ENCODE measurements at places on chromosomes 1 and 21.
A peak's percentile ranks its signal among the peaks of the same experiment; 100 is the strongest.

GRCh38 chr1:208047476-208047934 lies 136.6 kb upstream of the CD34 start:
- DNase-seq, result peak; percentile 34

GRCh38 chr1:229620876-229621275 lies 5.0 kb downstream of the TAF5L start:
- no peak for DNase-seq

- no peak for DNase-seq
Measured at GRCh38 chr21:30714456-30714855, 4.1 kb downstream of the KRTAP21-3 start.

GRCh38 chr21:18275781-18276180 lies 31.1 kb downstream of the CHODL start:
- DNase-seq, result no peak

- DNase-seq, result no peak
Measured at GRCh38 chr1:75126611-75127101, 7.5 kb upstream of the LHX8 start.

- DNase-seq, result no peak
Measured at GRCh38 chr1:67952071-67952470, 98.4 kb downstream of the DIRAS3 start.

DNA sequence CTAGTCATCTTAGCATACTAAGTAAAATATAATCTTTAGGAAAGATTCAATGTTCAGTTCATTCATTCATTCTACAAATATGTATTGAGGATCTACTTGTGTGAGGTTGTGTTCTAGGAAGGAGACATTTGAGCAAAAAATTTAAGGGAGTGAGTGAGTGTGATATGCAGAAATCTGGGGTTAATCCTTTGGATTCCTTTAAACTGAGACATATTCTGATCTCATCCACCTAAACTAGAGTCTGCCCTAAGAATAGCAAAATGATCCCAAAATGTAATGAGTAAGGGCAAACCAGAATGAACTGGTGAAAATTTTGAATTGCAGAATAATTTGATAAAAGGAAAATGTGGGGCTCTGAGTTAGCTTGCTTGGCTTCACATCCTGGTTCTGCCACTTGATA lies 8.6 kb downstream of the UBE2U start:
- DNase-seq, result no peak

DNA sequence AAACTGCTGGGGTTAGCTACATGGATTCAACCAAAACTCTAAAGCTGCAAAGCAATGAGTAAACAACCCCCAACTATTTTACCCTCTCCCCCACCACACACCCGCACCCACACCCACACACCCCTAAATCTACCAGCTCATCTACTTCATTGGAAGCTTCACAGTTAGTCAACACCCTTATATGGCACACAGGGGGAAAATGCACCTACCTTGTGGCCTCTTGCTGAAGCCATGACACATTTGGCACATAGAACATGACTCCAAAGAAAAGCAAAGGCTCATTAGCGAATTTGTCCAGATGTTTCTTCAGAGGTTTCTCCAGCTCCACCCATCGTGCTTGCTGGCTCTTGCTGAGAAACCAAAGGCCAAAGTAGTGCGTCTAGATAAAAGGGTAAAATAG lies 99.8 kb downstream of the PTPN14 start:
- no peak for DNase-seq

- DNase-seq, result no peak
Measured at GRCh38 chr1:13512472-13512871, 1.3 kb downstream of the LRRC38 start.

- no peak for DNase-seq
Measured at GRCh38 chr1:211305044-211305443, 21.6 kb upstream of the TRAF5 start.

DNA sequence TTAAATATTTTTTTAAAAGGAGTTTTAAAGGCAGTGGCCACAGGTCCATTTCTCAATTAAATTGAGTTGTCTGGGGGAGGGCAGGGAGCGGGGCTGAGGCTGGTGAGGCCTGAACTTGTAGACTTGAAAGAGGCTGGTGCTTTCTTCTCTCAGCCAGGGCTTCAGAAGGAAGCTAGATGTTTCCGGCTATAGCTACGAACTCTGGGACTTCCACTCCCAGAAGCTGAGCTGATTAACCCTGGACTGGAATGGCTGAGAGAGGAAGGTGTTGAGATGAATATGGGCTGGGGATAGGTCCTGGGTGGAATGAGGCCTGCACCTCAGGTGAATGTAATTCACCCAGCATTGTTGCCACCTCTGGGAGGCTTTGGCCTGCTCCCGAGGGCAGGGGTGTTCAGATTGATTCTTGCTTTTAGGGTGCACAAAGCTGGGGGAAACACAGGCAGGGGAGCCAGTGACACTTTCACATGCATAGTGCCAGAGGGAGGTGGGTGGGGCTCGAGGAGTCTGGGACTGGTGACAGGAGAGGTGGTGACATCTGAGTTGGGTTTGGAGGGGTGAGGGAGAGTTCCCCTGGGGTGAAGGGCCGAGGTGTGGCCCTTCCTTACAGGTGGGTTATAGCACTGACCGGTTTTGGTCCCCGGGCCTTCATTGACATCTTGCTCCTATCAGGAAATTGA lies 18.2 kb downstream of the LDLRAP1 start:
- DNase-seq, result no peak

DNA sequence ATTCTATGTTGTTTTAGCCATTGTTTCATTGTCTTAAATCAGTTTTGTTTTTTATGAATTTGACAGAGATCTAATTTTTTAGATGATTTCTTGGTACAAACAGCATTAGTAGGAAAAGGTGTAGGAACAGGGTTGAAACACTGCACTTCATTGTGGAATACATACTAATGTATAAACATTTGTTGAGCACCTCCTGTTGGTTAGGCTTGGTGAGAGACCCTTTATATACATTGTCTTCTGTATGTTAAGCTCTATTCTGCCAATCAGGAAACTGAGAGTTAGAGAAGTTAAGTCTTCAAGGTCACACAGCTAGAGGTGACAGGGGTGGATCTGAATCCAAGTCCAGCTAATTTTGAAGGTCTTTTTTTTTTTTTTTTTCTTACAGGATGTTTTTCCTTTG lies 192.7 kb downstream of the VPS13D start:
- no peak for DNase-seq

- DNase-seq, result no peak
Measured at GRCh38 chr1:27509127-27510080, 19.4 kb upstream of the WASF2 start.

DNA sequence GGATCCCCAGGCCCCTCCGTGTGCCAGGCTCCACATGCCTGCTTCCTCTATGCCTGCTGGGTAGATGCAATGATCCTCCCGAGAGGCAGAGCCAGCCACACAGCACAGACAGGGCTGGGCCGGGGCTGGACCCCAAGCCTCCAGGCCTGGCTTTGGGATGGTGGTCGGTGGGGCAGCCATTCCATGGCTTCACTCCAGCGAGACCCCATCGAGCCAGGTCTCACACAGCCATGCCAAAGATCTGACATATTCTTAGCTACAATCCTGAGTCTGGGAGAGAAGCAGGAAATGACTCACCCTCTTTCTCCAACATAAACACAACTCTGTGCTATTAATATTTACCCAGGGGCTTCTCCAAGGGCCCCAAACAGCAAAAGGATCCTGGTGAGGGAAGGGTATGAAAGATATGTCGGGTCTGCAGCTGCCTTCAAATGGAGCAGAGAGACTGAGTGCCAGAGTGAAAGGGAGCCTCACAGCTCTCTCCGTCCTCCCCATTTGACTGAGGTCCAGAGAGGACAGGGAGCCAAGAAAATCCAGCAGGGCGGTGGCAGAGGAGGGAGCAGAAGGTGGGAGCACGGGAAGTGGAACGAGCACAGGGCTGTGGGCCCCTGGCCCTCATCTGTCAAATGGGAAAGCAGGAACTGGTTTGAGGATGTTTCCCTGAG lies 639.5 kb downstream of the MATN1 start:
- DNase-seq, result peak; percentile 3

DNA sequence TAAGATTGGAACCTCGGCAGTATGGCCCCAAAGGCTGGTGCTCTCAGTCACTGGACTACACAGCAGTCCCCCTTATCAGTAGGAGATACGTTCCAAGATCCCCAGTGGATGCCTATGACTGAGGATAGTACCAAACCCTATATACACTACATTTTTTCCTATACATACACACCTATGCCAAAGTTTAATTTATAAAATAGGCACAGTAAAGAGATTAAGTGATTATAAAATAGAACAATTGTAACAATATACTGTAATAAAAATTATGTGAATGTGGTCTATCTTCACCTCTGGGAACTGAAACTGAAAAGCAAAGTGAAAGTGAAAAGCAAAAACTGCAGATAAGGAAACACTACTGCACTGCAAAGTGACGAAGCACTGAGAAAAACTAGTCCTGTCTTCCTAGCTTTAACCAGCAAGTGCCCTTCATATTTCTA lies 96.8 kb downstream of the INTS7 start:
- no peak for DNase-seq

- no peak for DNase-seq
Measured at GRCh38 chr1:107196973-107197562, 56.2 kb downstream of the NTNG1 start.

GRCh38 chr1:56644919-56645676 lies at the start of gene PRKAA2:
TSS of gene PRKAA2 (plus strand) at chr1:56645314. CDS start at chr1:56645388, 74 bp downstream.
- DNase-seq, result no peak

GRCh38 chr1:60017508-60018205 lies 55.9 kb downstream of the C1orf87 start:
- DNase-seq, result no peak

DNA sequence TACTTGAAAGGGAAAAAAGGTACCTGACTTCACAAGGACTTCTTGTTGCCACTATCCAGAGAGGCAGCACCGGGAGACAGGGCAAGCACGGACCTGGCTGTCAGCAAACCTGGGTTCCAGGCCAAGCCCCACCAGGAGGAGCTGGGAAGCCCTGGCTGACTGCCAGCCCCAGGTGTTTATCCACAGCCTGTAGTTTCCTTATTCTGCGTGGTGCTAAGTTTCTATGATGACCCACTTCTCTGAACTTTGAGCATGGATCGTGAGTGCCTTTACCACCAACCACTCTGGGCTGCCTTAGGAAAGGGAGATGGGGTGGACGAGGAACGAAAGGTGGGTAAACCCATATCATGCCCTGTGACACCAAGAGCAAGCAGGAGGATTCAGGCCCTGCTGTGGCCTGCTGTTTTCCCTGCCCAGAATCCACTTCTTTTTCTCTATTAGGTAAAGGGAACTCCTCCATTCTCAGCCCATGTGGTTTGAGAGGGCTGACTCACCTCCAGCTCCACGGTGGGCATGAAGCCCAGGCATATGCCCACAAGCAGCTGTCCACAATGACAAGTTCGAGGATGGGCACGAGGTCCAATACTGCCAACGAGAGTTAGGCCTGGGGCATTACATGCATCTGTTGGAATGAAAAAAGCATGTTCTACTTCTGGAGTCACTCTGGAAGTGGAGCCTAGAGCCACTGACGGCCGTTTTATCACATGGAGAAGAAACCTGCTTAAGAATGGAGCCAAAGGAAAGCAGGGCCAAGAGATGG lies 20.3 kb downstream of the TSPAN2 start:
- DNase-seq, result peak; percentile 64

DNA sequence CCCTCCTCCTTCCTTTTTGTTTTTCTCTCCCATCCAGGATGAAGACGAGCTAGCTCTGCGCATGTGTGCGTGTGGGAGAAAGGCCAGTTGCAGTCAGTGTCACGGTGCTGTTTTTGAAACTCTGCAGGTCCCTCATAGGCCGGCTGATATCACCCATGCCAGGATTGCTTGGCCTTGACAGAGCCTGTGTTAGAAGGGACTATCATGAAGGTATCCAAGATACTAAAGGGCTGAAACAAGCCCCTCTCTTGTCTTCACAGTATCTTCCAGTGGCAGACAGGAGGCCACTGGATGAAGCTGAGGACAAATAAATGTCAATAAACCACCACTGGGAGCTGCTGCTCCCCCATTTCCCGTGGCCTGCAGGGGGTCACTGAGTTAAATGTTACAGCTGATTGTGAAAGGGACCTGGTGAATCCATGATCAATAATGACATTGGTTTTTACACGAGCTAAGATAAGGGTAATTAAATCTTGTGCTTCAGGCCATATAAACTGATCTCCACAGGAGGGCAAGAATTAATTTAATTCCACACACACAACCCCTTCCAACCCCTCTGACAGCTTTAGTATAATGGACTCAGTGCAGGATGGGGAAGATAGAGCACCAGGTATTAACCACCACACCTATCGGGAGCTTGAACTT lies 64.6 kb upstream of the TARBP1 start:
- DNase-seq, result no peak

DNA sequence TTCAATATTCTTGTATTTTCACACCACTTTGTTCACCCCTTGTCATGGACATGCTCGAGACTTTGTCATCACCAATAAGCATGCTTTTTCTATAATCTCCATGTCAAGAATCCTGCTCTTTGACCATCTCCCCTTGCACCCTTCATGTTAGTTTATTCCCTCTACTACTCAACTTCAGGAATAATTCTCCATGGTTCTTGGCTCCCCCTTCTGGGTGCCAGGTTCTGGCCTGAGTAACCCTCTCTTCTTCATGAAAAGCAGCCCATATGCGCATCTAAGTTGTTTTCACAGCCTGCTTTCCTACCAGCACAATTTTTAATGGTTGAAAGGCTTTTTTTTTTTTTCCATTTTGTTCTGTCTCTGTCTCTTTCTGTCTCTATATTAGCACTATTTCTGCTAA lies 160.7 kb downstream of the LEPR start:
- DNase-seq, result no peak

DNA sequence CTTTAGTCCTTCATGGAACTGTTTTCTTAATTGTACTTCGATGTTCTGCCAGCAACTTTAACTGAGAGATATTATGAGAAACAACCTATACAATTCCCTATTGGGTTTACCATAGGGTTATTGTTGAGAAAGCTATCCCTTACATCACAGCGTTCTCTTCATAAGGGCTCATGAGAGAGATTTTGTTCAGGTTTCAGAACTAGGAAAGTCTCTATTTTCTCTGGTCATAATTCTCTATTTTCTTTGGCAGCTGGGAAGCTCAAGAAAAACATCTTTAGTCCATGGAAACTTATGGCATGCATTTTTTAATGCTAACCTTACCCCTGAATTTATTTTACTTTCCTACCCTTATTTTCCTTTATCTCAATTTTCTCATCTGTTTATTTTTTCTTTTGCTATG lies 38.2 kb downstream of the NMNAT2 start:
- DNase-seq, result no peak

- no peak for DNase-seq
Measured at GRCh38 chr1:175317309-175317708, 124.7 kb upstream of the KIAA0040 start.

GRCh38 chr21:45802425-45802824 lies 158.9 kb downstream of the PCBP3 start:
- DNase-seq, result no peak

All from epithelial cell of prostate (primary cell).